ENCODE measurements at places on chromosomes 4 and X.

DNA sequence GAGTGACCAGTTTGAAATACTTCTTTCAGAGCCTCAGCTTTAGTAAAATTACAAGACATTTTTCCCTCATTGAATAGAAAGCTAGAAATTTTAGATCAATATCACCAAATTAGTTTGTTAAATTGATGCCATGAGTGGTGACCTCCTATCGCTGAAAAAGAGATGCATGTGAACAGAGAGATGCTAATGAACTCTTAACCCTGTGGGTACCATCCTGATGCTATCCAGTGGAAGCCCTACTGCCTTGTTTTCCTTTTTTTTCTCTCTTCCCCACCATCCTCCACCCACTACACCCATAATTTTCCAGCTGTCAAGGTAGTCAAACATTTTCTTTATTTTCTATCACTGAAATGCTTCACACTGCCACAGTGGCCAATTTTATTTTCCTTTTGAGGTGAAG, 61.9 kb downstream of the PPEF1 start:
- no peak for DNase-seq

- DNase-seq, result no peak
Observed at GRCh38 chrX:153830640-153831428, 490 bp upstream of the PDZD4 start.

DNA sequence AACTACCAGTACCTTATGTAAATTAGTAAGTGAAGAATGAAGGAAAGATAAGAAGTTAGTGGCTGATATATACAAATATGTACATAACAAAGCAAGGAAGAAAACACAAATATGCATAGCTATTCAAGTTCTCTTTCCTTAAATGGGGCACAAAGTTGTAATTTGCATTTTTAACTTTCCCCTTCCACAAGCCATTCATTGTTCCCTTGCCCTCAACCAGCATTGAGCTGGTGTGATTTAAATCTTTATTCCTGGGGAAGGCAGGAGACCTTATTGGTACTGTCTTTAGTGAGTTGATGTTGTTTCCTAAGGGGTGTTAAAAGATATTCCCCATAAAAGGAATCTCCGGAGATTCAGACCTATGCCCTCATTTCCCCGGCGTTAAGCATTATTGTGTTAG, 735.3 kb downstream of the PCDH18 start:
- DNase-seq, result no peak

GRCh38 chr4:48275686-48276085, 6.0 kb upstream of the TEC start:
- DNase-seq, result no peak

DNA sequence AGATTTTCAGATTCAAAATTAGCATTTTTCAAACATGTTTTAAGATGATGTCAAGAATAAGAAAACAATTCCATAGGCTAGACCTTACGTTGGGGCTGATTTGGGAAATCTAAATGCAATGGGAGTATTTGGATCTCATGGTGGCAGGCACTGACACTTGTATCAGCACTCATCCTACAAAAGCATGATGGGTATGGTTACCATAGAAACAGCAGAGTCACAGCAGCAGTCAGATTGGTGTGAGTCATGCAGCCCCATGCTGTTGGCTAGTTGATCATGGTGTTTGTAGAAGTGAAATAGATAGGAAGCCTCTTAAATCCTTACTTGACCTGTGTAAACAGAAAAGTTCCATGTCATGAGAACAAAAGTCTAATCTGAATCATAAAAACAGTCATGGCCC, 1637.3 kb upstream of the PABPC4L start:
- no peak for DNase-seq

GRCh38 chr4:154015578-154015977, 226.7 kb upstream of the SFRP2 start:
- DNase-seq, result no peak

DNA sequence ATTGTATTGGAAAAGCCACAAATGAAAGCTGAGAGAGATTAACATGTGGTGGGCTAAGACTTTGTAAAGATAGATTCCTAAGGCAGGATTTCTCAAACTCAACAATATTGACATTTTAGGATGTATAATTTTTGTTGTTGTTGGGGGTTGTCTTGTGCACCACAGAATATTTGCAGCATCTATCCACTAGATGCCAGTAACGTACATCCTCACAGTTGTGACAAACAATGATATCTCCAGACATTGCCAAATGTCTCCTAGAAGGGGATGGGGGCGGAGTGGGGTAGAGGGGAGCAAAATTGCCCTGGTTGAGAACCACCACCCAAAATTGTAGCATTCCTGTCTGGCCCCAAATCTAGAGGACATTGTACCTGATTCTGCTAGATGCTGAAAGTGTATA, 14.7 kb upstream of the CBR4 start:
- DNase-seq, result peak; percentile 71

GRCh38 chrX:10518073-10518472, 102.3 kb downstream of the MID1 start:
- DNase-seq, result no peak

All from cardiac fibroblast (primary cell).